SHP77 (cell line): ENCODE measurements at places on chromosomes 3 and 15.

- no peak for DNase-seq
These were observed 58.5 kb upstream of the AP4E1 start for GRCh38 chr15:50850003-50850402.

DNA sequence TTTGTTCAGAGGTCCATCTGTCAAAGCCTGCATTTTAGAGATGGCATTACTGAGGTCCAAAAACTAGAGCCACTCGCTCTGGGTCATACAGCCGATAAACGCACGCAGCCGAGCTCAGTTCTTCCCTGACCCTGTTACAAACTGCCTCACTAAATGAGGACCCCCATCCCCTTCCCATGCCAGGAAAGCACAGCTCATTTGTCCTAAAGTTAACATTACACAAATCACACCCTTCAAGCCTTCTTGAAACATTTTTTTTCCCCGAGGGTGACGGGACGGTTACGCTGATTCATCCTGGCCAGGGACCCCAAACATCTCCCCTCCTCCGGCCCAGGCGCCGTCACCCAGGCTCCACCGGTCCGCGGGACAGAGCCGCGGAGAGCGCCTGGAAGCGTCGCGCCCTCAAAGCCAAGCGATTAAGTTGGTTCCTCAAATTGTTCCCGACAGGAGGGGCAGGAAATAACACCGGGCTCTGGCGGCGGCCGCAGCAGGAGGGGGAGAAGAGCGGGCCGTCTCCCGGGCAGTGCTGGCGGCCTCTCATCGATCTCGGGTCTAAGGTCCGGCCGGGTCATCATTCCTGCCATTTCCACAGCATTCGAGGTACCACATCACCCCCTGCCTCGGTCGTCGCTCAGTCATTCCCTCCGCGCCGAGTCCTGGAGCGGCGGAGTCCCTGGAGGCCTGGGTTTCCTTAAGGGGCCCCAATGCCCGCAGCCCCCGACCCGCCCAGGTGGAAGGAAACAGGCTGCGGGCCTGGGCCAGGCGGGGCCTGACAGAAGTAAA, 619 bp upstream of the CMTM8 start:
- DNase-seq, result no peak

- peak; percentile 51 for DNase-seq
These were observed at the start of gene CAND2 for GRCh38 chr3:12796171-12797123. Gene CAND2 (plus strand): TSS chr3:12796680. CDS start chr3:12796721, 41 bp downstream.

GRCh38 chr15:63473749-63473998, 30.7 kb upstream of the USP3 start:
- no peak for DNase-seq
